ENCODE measurements at places on chromosomes 3 and 15. TPM values are rescaled to one million over a fixed set of nuclear protein-coding genes. Genes with fewer than 3 reads are reported as not detected.

CSTA gene
- polyA plus RNA-seq: not detected

DENND6A gene
- 15.2 TPM for polyA plus RNA-seq

CPNE9 gene
- not detected for polyA plus RNA-seq

CPN2 gene
- not detected for polyA plus RNA-seq

FOXB1 gene
- polyA plus RNA-seq: not detected

C2CD4B gene
- not detected for polyA plus RNA-seq
